ENCODE measurements at places on chromosomes 6 and 20.

DNA sequence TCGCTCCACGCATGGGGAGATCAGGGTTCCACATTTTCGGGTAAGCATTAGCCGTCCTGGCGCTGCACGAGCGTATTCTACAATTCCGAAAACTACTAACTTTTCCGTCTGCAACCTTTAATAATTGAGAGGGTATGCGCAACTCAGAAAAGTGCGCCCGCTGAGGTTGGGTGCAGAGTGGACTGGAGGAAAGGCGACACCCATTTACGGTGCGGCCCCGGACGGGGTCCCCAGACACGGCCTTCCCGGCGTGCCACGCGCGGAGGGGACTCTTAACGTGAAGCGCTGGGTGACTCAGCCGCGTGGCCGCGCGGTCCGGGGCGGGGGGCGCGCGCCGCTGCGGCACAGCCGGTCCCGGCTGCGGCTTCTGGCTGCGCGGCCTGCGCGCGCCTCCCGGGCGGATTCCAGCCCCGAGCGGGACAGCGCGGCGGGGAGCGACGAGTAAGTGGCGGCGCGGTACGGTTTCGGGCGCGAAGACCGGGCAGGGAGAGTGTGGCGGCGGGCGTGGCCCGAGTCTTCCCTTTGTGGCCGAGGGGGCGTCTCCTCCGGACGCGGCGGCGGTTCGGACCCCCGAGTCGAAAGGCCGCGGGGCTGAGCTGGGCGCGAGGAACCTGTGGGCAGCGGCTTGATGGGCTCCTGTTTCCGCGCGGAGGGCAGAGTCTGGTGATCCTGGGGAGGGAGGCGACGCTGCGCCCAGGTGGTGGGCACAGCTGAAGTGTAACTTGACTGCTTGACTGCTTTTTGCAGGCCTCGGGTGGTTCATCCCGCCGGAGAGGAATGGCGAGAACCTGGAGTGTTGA lies at the start of the genes KCTD20 and PXT1:
Gene KCTD20, plus strand, starts transcription at position 330 of the 800 bp plus-strand sequence. CDS start 27,098 bp downstream, outside the sequence.
Gene PXT1, minus strand, starts transcription at position 184 of the 800 bp plus-strand sequence. CDS start 16,772 bp downstream, outside the sequence.
- peak; percentile 89 for DNase-seq

DNA sequence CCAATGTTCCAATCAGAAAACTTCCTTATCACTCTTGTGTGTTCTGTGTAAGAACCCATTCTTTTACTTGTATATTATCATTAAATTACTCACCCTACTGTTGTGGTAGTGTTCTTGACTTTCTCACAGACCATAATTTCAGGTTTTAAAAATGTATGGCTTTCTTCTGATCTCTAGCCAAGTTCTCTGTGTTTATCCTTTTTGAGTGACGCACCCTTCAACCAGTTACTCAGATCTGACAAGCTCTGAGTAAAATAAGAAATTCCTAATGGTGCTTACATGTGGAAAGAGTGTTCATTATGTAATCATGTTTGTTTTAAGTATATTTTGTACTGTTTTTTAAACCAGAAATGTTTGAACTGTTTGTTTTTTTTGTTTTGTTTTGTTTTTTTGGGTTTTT lies 11.0 kb downstream of the TBPL1 start:
- peak; percentile 65 for DNase-seq

GRCh38 chr20:15703171-15703911 lies 869.9 kb downstream of the KIF16B start:
- DNase-seq, result peak; percentile 76

- DNase-seq, result no peak
Observed at GRCh38 chr6:167420177-167420576, 95.3 kb downstream of the TTLL2 start.

- DNase-seq, result no peak
Observed at GRCh38 chr6:35413911-35414310, 38.2 kb upstream of the FANCE start.

GRCh38 chr6:143328876-143329275 lies 121.6 kb downstream of the ADAT2 start:
- no peak for DNase-seq

GRCh38 chr20:39758876-39759275 lies 796.7 kb downstream of the DHX35 start:
- no peak for DNase-seq

GRCh38 chr6:38177882-38178583 lies 358.5 kb downstream of the ZFAND3 start:
- DNase-seq, result no peak

DNA sequence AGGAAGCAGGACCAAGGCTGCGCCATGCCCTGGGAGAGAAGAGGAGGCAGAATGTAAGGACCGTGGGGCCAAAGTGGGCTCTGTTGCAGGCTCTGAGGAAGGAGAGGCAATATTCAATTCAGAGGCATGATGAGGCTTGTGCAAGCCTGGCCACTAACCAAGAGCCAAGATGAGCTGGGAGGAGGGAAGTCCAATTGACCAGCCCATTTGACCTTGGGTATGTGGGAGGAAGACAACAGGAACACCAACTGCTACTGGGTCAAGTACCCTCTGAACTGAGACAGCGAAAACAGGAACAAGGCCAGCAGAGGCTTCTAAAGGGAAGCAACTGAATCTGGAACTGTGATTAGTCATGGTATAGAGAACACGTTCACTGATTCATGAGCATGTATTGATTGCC lies 779.6 kb downstream of the MAFB start:
- no peak for DNase-seq

- no peak for DNase-seq
Observed at GRCh38 chr20:32711346-32711745, 31.9 kb downstream of the COMMD7 start.

GRCh38 chr20:35458388-35458787 lies 3.0 kb downstream of the CEP250 start:
- DNase-seq, result no peak

GRCh38 chr6:31666337-31666965 lies 571 bp downstream of the CSNK2B start:
- no peak for DNase-seq

- DNase-seq, result peak; percentile 42
Observed at GRCh38 chr6:19444481-19444880, 392.7 kb upstream of the ID4 start.

GRCh38 chr20:63531686-63532448 lies 5.3 kb downstream of the PTK6 start:
- DNase-seq, result no peak

- DNase-seq, result no peak
Observed at GRCh38 chr6:22883061-22883717, 313.8 kb downstream of the HDGFL1 start.

DNA sequence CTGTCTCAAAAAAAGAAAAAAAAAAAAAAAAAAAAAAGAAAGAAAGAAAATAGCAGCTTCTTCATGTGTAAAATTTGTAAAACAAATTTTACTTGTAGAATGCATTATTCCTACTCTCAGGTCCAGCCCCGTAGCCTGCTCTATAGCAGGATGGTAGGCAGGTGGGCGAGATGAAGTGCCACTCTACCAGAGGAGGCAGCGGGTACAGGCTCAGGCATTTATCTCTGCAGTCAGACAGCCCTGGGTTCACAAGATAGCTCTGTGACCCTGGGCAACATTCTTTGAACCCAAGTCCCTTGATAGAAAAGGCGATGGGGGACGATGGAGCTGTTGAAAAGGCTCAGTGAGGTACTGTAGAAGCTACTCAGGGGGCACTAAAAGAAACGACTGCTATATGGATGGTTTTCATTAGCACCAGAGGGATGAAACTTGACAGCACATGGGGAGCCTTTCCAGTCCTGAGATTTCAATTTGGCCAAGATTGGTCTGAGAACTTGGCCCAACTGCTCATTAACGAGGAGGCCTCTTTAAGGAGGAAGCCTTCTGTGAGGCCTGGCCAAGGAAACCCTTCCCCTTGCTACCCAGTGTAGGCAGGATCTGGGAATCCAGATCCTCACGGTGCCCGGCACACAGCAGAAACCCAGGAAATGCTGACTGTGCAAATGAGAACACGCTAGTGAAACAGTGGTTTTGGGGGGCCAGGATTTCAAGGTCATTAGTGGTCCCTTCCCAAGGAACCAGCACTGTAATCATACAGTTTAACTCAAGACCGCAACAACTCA lies 63.1 kb downstream of the MYH7B start:
- no peak for DNase-seq

DNA sequence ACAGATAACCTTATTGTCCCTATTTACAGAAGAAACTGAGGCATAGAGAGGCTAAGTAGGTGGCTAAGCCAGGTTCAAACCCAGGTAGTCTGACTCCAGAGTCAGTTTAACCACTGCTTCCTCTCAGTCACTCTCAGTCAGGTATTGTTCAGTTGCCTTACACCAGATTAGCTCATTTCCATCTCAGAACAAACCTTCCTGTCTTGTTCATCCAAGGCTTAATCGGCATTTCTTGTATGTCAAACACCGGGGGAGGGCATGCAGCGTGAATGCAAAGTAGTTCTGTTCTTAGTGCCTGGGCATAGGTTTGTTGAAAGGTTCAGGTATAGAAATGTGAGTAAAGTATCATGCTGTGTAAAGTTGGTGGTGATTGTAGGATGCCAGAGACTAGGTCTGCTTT lies 51.7 kb downstream of the CTNNBL1 start:
- no peak for DNase-seq

GRCh38 chr6:164230259-164230658 lies 815.7 kb downstream of the QKI start:
- DNase-seq, result no peak

- DNase-seq, result peak; percentile 27
Observed at GRCh38 chr6:12356983-12357972, 67.1 kb downstream of the EDN1 start.

GRCh38 chr20:32731882-32732266 lies 11.4 kb downstream of the COMMD7 start:
- no peak for DNase-seq

DNA sequence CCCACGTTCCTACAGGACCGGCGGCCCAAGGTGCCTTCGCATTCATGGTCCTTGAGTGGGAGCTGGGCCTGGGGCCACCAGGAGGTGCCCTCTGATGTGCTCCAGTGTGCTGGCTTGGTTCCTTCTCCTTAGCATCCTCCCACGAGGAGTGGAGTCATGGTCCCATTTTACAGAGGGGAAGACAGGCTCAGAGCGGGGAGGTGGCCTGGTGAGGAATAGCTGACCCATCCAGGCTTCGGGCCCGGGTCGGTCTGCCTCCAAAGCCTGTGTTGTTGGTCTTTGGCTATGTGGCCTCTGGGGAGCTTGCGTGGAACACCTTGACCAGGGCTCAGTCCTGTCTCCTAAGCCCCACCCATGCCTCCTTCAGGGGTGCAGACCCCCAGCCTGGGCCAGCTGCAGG lies 22.8 kb downstream of the RBM38 start:
- no peak for DNase-seq

DNA sequence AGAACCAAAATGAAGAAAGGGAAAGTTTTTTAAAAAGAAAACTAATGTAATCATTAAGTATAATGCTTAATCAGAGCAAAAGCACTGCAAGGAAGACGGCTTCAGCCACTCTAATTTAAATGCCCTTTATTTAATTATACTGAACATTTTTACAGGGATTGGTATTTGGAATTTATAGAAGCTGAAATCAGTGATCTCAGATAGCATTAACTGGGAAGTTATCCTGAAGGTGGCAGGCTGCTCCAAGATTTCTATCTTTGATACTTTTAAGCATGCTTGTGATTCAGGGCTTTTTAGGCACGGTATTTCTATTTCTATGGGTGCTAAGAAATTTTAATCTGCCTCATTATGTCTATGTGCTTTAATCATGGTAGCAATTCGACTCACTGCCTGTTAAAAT lies 1.3 kb upstream of the NDUFAF4 start:
- peak; percentile 34 for DNase-seq

DNA sequence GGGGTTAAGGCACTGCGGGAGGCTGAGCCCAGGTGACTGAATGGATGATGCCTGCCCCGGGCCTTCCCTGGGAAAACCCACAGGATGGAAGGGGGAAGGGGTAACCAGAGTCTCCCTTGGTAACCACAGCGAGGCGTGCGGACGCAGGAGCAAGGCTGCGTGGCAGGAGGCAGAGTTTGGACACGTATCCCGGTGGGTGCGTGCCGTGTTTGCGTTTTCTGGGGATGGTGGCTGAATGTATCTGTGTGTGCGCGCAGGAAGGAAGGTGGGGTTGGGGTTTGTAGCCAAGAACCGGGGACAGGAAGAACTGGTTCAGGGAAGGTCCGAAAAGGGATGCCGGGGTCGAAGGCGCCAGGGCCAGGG lies 1.8 kb downstream of the MDGA1 start:
- no peak for DNase-seq

- peak; percentile 87 for DNase-seq
Observed at GRCh38 chr6:156658186-156658965, 118.8 kb upstream of the ARID1B start.

DNA sequence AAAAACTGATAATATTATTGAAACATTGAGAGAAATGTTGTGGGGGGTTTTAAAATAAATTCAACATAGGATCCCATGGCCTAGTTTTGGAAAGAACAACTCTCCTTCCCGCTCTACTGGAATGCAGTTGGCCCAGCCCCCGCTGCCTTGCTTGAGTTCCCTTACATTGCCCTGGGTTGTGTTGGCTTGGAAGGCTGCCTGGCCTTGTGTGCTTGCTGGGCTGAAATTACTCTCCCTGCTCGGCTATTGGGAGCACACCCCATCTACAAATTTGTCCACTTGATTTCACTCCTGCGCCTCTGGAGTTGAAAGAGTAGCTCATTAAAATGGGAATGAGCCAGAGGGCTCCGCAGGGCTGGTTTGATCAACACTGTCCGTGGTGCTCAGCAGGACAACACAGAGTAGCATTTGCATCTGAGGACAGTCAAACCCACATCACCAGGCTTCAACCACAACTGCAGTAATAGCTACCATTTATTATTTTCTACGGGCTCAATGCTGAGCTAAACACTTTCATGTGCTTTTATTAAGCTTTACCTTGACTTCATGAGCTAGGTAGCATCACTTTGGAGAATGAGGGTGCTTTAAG lies 35.2 kb downstream of the DOK5 start:
- DNase-seq, result peak; percentile 28

DNA sequence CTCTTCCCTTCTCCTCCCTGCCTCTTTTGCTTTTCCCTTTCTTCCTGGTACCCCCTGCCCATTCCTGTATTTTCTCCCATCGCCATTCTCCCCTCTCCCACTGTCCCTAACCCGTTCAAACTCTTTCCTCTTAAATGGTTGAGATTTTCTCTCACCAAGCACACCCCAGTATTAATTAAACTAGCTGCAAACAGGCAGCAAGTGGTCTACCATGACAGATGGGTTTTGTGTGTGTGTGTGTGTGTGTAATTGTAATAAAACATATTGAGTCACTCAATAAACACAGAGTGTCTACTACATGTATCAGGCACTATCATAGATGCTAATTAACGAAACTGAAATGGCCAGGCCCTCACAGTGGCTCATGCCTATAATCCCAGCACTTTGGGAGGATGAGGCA lies 6.7 kb downstream of the RAET1E start:
- DNase-seq, result no peak

DNA sequence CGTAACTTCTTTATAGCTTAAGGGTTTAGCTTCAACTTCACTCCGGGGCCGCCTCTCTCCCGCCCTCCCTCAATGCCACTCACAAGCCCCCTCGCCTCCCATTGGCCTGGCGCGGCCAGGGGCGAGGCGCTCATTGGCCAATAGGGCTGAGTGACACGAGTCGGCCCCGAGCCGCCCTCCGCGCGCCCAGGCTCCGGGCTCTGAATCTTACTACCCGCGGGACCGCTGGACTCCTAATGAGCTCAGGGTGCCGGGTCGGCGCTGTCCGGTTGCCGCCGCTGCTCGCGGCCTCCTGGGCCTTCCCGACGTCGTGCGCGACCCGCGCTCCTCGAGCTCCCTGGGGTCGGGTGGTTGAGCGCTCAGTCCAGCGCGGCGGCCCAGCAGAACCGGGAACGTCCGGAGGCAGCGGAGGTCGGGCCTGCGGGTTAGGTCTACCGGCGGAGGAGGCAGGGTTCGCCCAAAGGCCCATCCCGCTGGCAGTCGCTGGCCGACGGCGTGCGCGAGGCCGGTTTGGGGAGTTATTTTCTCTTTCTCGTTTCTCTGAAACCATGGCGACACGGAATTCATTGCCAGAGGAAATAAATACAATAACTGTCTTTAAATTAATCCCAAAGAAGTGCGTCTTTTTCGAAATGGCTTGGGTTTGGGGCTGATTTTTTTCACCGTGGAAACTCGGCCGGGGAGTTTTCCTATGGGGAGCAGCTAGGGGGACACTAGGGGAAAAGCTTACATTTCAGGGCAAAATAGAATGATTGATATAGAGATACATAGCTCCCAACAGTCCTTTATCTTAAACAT lies at the start of gene SIM1:
Gene SIM1, minus strand, starts transcription at position 19 of the 798 bp plus-strand sequence. CDS start 1,453 bp downstream, outside the sequence.
- peak; percentile 96 for DNase-seq

Data from fibroblast of skin of right quadriceps (primary cell).